ENCODE measurements at places on chromosomes 3 and 15.

DNA sequence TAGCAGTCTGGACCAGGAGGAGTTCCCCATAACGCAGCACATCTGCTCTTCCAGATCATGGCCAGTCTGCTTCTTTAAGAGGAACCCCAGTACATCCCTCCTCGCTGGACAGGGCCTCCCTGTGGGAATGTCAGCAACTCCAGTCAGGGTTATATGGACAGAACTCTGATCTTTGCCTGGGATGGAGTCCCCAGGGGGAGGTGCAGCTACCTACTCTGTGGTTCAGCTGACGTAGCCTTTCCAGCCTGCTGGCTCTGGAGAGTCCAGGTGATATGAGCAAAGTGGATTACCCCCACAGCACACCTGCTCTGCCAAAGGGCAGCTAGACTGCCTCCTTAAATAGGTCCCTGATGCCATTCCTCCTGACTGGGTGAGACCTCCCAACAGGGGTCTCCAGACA is 417.1 kb upstream of the EPHA3 start:
- no peak for DNase-seq

DNA sequence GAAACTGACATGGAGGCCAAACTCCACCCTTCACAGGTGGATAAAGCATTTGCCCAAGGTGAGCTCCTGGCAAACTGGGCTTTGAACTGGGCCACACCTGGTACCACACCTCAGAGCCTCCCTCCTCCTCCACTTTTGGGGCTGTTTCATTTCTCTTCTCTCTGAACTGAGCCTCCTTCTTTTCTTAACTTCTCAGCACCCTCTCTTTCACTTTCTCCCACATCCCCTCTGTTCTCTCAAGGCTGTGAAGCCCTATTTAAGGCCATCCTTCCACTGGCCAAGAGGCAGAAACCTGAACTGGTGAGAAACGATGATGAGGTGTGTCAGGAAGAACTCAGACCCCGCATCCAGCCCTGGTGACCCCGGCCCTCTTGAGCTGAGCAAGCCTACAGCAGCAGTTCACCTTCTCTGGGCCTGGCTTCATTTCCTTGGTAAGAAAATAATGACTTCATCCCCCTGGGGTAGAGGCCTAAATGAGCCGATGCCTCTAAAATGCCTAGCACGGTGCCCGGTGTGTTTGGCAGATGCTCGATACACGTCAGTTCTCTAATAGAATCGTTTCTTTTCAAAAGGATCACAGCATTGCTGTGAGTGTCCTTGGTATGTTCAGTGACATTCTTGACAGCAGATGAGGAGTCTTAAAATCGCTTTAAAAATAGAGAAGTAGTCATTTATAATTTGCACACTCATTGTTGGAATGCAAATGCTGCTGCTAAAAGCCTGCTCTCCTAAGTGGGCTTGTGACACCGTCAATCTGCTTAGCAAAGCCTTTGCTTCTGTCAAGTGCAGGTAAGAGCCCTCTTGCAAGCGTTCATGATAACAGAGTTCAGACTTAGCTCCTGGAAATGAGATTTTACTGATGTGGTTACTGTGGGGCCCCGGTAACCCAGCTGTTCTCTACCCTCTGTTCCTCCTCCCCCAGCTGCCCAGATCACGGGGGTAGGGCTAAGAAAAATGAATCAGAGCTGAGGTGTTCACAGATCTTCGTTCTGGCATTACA is 97.7 kb upstream of the ATP2B2 start:
- DNase-seq, result peak; percentile 45

DNA sequence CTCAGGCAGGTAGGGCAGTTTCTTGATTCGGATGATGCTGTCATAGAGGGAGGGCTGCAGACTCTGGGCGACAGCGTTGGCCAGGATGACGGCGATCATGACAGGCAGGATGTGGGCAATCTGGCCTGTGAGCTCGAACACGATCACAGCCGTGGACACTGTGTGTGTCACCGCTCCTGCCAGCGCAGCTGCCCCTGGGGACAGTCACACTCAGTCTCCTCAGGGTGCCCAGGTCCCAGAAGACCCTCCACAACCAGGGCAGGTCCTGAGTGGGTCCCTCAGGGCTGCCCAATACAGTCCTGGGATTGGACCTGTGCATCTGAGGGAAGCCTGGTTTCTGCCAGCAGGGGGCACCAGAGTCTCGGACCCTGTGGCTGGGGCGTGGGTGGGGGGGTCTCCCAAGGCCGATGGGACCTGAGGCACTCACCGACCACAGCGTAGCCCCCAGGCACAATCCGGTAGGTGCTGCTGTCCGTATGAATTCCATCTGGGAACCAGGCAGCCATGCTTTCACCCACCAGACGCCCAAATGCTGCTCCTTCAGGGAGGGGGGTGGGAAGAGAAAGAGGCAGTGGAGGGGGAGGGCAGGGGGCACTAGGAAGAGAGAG is 7.2 kb downstream of the CLCN2 start:
- no peak for DNase-seq

GRCh38 chr3:112314649-112315048 is 18.3 kb upstream of the CD200 start:
- no peak for DNase-seq

- DNase-seq, result no peak
Measured at GRCh38 chr3:160038862-160039562, 50.4 kb downstream of the IL12A start.

GRCh38 chr3:61796911-61797310 is 235.5 kb downstream of the PTPRG start:
- DNase-seq, result no peak

DNA sequence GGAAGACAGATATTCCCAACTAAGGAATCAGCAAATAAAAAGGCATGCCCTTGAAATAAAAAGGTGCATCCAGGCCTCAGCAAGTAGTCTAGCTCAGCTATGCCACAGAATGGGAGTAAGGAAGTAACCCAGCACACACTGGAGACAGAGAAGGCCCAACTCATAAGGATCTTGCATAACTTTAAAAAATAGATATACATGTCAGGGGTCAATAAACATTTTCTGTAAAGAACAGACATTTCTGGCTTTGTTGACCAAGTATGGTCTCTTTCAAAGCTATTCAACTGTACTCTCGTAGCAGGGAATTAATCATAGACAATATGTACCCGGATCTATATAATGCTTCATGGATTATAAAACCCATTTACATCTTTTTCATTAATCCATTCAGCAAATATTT is 449.3 kb downstream of the TAFA4 start:
- no peak for DNase-seq

DNA sequence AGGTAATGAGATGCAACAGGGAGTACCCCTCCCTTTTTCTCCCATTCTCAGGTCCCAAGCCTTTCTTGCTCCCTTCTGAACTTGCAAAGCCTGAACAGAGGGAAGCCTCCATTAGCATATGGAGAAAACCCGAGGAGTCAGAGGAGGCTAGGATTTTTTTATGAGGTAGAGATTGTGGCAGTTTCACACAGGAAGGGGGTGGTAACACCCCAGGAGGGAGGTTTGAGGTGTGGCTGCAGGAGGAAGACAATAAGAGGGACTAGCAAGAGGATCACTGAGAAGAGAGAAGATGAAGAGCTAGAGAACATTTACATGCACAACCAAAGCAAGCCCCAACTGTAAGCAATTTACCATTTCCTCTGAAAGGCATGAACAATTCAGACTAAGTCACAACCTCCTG is 322.7 kb downstream of the SV2B start:
- no peak for DNase-seq

- no peak for DNase-seq
Measured at GRCh38 chr3:8536096-8537056, 34.8 kb downstream of the LMCD1 start.

GRCh38 chr15:50353975-50354837 is 792 bp downstream of the GABPB1 start:
- DNase-seq, result peak; percentile 42

DNA sequence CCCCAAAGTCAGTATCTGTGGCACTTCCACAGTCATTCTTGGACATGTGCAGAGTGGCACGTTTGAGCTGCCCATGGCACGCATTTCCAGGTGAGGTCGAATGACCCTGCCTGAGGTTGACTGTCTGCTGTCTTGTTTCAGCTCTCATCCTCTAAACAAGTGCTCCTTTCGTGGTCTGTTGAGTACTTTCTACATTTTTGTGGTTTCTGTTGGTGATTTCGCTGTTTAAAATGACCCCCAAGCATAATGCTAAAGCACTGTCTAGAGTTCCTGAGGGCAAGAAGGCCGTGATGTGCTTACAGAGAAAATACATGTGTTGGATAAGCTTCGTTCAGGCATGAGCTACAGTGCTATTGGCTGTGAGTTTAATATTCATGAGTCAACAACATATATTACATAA is 40.0 kb upstream of the SAMMSON start:
- no peak for DNase-seq

DNA sequence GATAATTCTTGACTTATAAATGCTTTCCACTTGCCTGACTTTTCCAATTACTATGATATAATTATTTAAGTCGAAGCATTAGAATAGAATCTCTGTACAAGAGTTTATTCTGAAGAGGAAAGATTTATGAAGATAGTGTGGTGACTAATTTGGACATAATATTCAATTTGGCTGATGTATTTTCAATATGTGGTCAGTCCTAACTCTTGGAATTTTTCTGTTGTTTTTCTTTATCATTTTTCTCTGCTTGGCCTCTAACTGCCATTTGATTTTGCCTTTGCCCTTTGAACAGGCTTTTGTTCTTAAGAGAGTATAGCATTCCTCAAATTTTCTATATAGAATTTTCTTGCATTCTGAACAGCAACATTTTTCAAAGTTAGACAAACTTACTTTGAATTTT is 2.6 kb upstream of the MDFIC2 start:
- DNase-seq, result no peak

GRCh38 chr15:82551646-82552247 is 11.5 kb upstream of the RPS17 start:
- DNase-seq, result no peak

DNA sequence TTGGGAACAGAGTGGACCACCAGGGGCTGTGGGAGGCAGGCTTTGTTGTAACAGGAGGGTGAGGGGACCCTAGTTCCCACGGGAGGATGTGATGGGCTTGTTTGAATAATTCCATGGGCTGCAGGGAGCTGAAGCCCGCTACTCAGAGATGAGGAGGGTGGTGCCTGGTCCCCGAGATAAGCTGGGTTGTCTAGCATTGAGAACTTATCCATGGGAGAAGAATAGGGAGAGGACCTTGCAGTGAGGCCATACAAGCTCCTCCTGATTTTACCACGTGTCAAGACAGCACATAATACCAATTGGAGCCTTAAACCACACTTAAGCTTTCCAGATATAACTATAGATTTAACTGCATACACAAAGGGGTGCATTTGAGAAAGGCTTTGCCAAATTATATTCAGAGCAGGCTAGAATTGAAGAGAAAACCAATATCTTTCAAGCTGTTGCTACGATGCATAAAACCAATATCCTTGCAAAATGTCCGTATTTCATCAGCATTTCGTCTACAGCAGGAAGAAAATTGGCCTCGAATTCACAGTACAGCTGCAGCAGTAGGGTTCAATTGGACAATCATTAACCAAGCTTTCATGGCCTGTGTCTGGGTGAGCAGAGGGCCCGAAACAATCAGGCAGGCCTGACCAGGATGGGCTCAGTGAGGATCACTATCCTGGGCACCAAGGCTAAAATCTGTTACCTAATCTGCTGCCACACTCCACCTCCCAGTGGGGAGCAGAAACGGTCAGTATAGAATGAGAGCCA is 500.7 kb downstream of the OCA2 start:
- DNase-seq, result no peak

DNA sequence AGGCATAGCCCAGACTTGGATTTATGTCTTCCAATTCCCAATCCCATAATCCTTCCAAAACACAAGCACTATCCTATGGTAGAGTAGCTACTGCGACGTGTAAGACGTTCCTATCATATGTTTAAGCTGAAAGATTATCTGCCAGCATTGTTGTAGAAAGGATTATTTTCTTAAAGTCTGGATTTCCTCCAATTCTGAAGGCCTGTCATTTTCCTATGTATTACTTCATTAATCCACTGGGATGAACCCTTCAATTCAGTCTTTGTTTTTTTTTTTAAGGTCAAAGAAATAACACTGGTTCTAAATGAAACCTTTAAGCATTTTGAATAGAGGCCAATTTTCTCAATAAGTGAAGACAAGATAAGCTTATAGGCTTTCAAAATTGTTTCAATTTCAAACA is 289.0 kb downstream of the SLC9A9 start:
- no peak for DNase-seq

- no peak for DNase-seq
Measured at GRCh38 chr15:74403991-74404563, 29.7 kb downstream of the SEMA7A start.

DNA sequence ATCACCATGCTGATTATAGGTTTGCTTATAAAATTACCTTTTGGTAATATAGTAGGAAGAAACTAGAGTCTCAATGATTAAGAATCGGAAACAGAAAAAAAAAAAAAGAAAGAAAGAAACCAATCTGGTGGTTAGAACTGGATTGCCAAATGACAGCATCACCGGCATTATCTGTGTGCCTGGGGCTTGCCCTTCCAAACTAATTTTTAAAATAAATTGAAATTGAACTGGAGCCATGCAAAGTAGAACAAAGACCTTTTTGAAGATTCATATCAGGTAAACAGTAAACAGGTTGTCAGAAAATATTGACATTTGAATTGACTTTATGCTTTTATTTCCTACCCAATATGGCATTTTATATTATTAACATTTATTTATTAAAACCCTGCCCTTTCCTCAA is 11.2 kb upstream of the CPB1 start:
- no peak for DNase-seq

GRCh38 chr3:65398953-65399352 is 639.8 kb downstream of the MAGI1 start:
- DNase-seq, result no peak

GRCh38 chr3:99817437-99818240 is at the start of gene CMSS1:
CMSS1 (plus strand) TSS chr3:99817862.
- peak; percentile 87 for DNase-seq

GRCh38 chr3:188233320-188233719 is 79.4 kb downstream of the LPP start:
- no peak for DNase-seq

DNA sequence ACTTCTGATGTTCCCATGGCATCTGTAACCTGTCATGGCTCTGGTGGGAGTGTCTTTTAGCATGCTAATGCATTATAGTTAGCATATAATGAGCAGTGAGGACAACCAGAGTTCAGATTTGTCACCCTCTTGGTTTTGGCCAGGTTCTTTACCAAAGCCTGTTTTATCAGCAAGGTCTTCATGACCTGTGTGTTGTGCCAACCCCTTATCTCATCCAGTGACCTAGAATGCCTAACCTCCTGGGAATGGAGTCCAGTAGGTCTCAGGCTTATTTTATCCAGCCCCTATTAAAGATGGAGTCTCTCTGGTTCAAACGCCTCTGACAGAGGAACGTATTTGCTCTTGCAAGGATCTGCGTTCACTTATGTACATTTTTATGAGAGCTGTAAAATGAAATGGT is 60.3 kb upstream of the UTS2B start:
- no peak for DNase-seq

- peak; percentile 70 for DNase-seq
Measured at GRCh38 chr3:13073326-13074005, at the start of gene IQSEC1. IQSEC1 (minus strand) TSS chr3:13073429; CDS start chr3:13073014, 415 bp downstream.
